ENCODE measurements at places on chromosomes 5 and 9.

GRCh38 chr9:86749894-86750255, 197.4 kb downstream of the GAS1 start:
- DNase-seq = no peak

- no peak for DNase-seq
These were observed 28.4 kb downstream of the ZDHHC11B start for GRCh38 chr5:756171-756570.

GRCh38 chr5:150246835-150247234, 42.7 kb downstream of the CAMK2A start:
- no peak for DNase-seq

DNA sequence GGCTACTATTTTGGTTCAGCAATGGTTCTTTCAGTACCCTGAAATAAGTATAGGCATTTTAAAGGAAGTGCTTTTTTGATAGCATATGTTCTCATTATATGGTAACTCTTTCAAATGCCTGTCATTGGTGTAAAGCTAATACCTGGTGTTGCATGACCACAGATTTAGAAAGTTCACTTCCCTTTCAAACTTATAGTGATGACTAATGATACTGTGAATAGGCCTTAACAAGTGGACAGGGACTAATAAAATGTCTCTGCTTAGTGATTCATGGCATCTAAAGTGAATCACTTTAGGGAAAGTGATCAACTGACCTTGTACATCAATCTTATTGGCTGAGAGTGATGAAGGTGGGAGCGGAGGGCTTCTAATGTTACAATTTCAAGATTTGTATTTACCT, 21.6 kb downstream of the MRPL22 start:
- DNase-seq = no peak

GRCh38 chr5:132369007-132369473, 470 bp upstream of the SLC22A5 start:
- DNase-seq = no peak

GRCh38 chr5:170642776-170643436, 139.1 kb downstream of the KCNIP1 start:
- no peak for DNase-seq
